ENCODE measurements at places on chromosomes 4 and X.

GRCh38 chr4:98643755-98644154 lies 14.7 kb downstream of the TSPAN5 start:
- DNase-seq = no peak

- no peak for DNase-seq
These were observed 68.9 kb upstream of the NRK start for GRCh38 chrX:105753411-105753810.

DNA sequence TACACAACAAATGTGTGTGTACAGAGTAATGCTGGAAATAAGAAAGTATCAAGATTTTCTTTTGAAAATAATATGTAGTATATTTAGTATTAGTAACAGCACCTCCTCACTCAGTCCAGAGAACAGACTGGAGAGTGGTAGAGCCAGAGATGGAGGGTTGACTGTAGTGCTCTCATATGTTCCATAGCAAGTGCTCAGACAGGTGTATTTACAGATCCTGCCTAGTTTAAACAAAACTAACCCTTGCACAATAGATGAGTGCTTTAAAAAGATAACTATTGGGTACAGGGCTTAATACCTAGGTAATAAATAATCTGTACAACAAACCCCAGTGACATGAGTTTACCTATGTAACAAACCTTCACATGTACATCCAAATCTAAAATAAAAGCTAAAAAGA lies 381.0 kb upstream of the EMCN start:
- DNase-seq = no peak

DNA sequence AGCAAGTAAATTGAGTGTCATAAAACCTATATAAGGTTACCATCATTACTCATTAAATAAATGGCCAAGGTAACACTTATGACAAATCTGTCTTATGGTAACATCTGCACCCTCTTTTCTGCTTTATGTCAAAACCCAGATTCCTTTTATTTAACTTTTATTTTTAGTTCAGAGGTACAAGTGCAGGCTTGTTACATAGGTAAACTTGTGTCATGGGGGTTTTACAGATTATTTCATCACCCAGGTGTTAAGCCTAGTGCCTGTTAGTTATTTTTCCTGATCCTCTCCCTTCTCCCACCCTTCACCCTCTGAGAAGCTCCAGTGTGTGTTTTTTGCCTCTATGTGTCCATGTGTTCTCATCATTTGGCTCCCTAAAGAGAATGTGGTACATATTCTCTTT lies 930.7 kb downstream of the CCSER1 start:
- no peak for DNase-seq

DNA sequence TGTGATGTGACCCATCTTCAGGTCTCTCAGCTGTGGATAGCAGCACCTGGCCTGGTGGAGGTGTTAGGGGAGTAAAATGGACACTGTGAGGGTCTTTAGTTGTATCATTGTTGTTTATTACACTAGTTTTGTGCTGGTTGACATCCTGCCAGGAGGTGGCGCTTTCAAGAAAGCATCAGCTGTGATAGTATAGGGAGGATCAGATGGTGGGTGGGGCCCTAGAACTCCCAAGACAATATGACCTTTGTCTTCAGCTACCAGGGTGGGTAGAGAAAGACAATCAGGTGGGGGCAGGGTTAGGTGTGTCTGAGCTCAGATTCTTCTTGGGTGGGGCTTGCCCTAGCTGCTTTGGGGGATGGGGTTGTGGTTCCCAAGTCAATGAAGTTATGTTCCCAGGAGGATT lies 162.8 kb downstream of the PPP1R2C start:
- DNase-seq = no peak

DNA sequence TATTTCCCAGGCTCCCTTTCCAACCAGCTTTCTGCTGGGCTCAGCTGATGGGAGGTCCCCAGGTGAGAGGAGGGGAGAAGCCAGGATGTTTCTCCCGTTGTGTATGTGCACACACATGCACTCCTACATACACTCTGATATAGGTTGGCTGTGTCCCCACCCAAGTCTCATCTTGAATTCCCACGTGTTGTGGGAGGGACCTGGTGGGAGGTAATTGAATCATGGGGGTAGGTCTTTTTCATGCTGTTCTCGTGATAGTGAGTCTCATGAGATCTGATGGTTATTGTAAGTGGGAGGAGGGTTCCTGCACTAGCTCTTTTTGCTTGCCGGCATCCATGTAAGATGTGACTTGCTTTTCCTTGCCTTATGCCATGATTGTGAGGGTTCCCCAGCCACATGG lies 11.7 kb upstream of the HTRA3 start:
- DNase-seq = no peak
